GM18507 (cell line): ENCODE measurements at places on chromosomes 2 and 18.

GRCh38 chr18:24878289-24878688, 417.9 kb downstream of the HRH4 start:
- DNase-seq: no peak

DNA sequence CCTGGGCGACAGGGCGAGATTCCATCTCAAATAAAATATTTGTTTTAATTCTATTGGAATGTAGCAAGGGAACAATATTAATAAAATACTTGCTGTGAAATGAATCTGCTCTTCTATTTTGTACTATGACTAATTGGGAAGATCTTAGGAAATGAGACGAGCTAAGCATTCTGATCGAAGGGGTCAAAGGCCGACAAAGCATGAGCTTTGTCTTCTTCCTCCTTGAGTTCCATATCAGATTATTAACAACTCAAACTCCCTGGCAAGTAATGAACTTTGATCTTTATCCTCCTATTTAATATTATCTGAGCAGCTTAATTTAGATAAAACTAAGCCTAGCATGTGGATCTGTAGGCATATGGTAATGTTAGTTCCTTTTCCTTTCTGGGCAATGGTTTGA, 15.5 kb downstream of the GEMIN6 start:
- DNase-seq: no peak

- no peak for DNase-seq
These were observed 1.3 kb downstream of the NPPC start for GRCh38 chr2:231924889-231925275.

- no peak for DNase-seq
These were observed 161.6 kb upstream of the TRIB2 start for GRCh38 chr2:12555012-12555645.

- DNase-seq: no peak
These were observed 239.2 kb upstream of the HS6ST1 start for GRCh38 chr2:128557831-128558241.

DNA sequence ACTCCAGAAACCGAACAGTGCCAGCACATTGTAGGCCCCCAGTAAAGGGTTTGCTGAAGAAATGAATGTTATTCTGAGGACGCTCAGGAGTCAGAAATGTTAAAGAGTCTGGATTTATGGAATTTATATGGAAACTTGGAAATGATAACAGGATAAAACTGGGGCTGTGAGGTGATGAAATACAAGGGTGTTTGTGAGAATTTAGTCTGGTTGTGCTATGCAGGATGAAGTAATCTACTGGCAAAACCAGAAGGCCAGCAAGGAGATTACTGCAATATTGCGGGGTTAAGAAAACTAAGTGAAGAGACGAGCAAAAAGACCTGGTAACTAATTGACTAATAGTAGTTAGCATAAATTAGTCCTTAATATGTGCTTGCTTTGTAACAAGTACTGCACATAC, 467.8 kb downstream of the ZEB2 start:
- no peak for DNase-seq

- no peak for DNase-seq
These were observed 26.7 kb downstream of the LYPD6 start for GRCh38 chr2:149357058-149357457.

- DNase-seq: no peak
These were observed 22.6 kb upstream of the TBC1D8 start for GRCh38 chr2:101173707-101174295.

- DNase-seq: no peak
These were observed 763.7 kb upstream of the CRIM1 start for GRCh38 chr2:35591886-35592285.

DNA sequence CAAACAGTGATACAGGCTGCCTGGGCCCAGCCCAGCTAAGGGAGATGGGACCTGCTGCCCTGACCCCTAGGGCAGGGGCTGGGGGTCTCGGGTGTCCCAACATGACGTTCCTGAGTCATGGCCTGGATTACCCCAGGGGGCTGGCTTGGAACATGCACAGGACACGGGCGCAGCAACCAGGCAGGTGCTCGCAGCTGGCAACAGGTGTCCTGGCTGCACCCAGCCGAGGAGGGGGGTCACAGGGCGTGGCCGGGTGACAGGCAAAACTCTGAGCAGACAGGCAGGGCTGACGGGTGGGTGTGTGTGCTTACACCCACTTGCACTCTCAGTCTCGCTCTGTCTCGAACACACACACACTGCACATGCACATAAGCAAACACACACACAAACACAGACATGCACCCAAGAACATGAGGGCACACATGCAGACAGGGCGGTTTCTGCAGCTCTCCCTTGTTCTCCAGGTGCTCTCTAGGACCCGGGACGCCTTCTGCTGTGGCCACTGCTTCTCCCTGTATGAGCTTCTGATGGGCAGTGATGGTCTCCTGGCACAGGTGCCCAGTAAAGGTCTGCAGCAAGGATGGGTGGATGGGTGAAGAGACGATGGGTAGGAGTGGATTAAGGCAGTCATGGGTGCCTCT, 33.7 kb upstream of the TAF1B start:
- DNase-seq: no peak

GRCh38 chr2:102749938-102750337, 11.9 kb upstream of the TMEM182 start:
- no peak for DNase-seq

DNA sequence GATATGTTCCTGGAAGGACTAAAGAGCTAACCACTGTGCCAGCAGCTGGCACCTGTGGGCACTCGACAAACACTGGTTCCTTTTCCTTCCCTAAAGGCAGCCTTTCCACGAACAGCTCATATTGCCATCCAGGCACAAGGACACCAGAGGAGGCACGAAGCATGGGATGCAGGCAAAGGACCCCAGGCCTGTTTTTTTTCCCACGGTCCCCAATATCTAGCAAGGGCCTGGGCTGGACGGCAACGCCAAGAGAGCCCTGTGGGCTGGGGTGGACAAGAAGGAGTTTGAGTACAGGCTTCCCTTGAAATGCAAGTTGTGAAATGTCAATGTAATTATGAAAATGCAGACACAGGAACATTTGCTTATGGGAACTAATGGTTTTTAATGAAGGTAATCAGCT, 135.9 kb downstream of the CYP26B1 start:
- DNase-seq: no peak

DNA sequence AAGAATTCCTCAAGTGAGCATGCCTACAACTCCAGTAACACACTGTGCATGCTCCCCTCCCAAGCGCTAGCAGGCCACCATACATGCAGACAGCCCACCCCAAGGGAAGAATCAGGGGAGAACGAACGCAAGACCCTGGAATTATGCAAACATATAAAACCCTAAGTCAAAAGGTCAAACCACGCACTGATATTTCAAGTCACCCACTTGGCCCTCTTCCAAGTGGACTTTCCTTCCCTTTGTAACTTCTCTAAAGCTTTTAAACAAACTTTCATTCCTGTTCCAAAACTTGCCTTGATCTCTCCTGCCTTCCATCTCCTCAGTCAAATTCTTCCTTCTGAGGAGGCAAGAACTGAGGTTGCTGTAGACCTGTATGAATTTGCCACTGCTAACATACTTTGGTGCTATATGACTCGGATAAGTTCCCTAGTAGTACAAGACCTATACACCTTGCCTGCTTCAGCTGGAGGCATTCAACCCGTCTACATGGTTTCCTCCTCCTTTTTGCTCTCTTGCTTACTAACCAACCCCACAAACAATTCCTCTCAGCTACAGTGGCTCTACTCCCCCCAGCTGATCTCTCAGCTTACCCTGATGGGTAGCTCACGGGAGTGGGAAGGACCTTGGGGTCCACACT, 11.1 kb upstream of the RPIA start:
- DNase-seq: no peak

DNA sequence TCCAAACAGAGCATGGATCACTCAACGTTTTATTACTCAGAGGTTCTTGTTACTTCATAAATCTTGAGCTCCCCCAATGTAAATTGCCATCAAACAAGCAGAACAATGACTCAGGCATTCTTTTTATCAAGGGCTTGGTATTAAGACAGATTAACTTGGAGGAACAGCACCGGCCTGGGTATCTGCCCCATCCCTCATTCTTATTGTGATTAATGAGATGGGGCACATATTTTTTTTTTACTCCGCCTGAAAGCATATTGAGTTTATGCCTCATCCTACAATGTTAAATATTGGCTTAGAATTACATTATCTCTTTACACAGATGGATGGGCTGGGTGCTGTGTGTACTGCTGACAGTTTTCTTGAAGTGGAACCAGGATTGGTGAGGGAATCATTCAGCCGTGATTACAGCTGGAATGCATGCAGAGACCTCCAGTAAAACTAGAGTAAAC, 387.3 kb downstream of the CLIP4 start:
- DNase-seq: no peak

DNA sequence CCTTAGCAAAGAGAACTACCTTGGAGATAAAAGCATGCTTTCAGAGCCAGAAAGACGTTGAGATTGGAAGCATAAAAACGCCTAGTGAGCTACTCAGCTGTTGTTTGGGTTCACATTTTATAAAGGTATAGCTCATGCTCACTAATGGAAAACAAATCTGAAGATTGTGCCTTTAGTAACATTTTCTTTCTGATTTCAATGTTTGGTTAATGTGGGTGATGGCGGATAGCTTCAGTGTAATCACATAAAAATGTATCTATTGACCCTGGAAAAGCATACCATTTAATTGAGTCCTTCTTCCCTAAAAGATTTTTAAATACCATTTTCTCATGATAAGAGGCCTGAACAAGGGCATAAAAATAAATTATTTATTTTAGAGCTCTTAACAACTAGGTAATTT, 73.4 kb downstream of the DTNA start:
- no peak for DNase-seq

- DNase-seq: no peak
These were observed 311.3 kb downstream of the TGIF1 start for GRCh38 chr18:3761266-3761665.

GRCh38 chr2:103144837-103145236, 383.0 kb downstream of the TMEM182 start:
- DNase-seq: no peak

GRCh38 chr2:234677758-234678538, 181.1 kb upstream of the ARL4C start:
- no peak for DNase-seq

GRCh38 chr2:85312404-85312803, 15.4 kb downstream of the TGOLN2 start:
- no peak for DNase-seq

DNA sequence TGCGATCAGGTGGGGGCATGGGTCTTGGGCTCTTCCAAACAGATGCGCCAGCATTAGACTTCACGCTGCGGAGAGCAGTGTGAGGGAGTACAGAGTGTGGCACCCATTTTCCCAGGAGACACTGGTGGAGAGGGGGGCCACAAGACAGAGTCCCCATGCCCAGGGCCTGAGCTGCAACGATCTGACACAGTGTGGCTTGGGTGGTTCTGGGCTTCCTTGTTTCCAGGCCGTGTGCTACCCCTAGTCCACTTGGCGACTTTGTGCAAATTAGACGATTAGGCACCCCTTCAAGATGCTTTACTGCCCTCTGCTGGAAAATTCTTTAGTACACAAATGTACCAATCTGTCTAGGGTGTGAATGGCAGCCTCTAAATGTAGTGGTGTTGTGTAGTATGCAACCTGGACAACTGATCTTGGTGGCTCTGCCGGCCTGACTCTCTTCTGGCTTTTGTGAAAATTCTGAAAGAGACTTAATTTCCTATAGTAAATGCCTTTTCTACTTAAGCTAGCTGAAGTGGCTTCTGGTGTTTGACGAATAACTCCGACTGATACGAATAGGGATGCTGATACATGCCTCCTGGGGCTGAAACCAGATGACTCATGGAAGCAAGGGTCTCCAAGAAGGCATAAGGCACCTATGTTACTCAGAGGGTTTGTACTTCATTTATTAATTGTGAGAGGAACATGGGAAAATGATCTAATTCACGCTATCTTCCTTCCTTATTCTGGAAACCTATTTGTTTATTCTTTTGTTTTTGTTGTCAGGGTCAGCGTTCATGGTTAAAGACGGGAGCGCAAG, 92.3 kb upstream of the SMAD2 start:
- peak; percentile 25 for DNase-seq

GRCh38 chr2:1746174-1747064, 2.1 kb upstream of the PXDN start:
- DNase-seq: no peak

DNA sequence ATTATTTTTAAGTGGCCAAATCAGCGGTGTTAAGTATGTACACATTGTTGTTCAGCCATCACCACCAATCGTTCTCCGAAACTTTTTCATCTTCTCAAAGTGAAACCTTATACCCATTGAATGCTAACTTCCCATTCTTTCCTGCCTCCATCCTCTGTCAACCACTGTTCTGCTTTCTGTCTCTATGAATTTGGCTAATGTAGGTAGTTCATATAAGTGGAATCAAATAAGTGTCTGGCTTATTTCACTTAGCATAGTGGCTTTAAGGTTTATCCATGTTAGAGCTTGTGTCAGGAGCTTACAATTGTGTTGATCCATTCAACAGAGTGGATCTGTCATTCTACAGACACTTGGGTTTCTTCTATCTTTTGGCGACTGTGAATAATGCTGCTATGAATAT, 192.1 kb downstream of the WDR7 start:
- no peak for DNase-seq

DNA sequence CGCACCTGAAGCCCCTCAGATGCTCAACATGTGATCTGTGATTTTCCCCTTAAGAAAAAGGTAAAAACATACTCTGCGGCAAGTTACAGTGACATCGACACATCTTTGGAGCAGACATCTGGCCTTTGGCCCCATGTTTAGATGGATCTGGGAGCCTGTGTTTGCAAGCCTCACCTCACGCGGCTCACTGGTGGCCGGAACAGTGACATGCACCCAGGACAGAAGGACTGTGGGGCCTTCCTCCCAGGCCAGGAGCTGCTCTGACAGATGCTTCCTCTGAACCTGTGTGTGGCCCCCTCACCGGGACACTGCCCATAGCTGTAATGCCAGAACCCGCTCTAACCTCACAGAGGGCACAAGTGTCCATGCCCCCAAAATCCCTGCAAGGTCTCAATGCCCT, 13.1 kb downstream of the PASK start:
- DNase-seq: no peak

DNA sequence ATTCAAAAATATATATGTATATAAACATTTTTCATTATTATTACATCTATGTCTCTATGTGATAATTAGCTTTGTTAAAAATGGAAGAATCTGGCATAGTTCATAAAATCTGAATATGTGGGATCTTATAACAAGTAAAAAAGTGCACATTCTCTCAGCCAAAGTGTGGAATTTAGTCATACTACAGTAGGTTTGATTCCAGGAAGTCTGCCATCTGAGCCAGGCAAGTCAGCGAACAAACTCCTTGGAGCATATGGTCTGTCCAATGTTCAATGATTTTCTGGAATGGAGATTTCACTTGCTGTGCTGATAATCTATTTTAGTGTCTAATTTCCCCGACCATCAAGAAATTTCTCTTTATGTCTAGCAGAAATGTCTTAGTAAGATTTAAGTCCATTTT, 1033.2 kb upstream of the NXPH2 start:
- DNase-seq: no peak

- no peak for DNase-seq
These were observed 183.1 kb upstream of the MC4R start for GRCh38 chr18:60555625-60556024.
